ENCODE measurements at places on chromosomes 2 and 18.

DNA sequence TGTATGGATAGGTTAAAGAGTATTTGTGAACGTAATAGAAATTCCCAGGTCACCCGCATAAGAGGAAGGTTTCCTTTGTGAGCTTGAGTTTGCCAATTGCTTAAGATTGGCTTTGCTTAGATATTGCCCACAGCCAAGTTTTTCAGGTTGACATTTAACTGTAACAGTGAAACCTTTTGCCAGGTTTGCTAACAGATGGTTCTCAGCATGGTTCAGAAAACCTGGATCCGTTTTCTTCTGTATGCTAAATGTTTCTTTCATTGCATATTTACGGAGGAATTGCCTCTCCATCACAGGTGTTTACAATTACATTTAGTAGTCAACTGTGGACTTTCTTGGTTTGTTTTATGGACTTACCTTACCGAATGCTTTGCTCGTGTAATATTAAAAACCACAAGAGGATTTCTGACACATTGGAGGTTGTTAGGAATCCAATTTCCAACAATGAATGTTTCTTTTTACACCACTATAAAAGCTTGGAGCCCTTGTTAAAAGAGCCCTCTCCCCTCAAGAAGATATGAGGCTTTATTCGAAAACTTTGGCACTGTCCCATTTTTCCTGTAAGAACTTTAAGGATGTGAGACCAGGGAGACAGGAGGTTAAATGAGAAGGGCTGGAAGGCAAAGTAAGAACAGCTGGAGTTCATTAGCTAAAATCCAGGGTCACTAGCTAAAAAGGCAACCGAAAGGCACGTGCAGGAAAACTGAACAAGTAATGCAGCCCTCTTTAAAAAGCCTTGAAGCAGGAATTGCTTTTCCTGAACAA is 7.8 kb downstream of the CDK15 start:
- no peak for DNase-seq

GRCh38 chr18:37734406-37734805 is 168.8 kb upstream of the CELF4 start:
- DNase-seq, result no peak

- peak; percentile 11 for DNase-seq
Observed at GRCh38 chr2:203534621-203535077, 452 bp downstream of the RAPH1 start.

DNA sequence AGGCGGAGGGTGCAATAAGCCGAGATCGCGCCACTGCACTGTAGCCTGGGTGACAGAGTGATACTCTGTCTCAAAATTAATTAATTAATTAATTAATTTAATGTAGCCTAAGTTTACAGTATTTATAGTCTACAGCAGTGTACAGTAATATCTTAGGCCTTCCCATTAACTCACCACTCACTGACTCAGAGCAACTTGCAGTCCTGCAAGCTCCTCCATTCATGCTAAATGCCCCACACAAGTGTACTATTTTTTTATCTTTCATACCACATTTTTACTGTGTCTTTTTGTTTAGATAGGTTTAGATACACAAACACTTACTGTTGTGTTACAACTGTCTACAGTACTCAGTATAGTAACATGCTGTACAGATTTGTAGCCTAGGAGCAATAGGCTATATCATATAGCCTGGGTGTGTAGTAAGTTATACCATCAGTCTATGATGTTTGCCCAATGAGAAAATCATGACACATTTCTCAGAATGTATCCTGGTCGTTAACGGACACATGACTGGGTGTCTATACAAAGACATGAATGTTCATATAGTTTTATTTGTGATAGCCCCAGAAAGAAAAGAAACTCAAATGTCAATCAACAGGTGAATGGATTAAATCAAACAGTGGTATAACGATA is 15.8 kb upstream of the RNU2-63P start:
- no peak for DNase-seq

GRCh38 chr2:69103419-69103818 is 90.4 kb downstream of the ANTXR1 start:
- DNase-seq, result no peak

- DNase-seq, result no peak
Observed at GRCh38 chr2:119522671-119523070, 1.6 kb downstream of the SCTR start.

DNA sequence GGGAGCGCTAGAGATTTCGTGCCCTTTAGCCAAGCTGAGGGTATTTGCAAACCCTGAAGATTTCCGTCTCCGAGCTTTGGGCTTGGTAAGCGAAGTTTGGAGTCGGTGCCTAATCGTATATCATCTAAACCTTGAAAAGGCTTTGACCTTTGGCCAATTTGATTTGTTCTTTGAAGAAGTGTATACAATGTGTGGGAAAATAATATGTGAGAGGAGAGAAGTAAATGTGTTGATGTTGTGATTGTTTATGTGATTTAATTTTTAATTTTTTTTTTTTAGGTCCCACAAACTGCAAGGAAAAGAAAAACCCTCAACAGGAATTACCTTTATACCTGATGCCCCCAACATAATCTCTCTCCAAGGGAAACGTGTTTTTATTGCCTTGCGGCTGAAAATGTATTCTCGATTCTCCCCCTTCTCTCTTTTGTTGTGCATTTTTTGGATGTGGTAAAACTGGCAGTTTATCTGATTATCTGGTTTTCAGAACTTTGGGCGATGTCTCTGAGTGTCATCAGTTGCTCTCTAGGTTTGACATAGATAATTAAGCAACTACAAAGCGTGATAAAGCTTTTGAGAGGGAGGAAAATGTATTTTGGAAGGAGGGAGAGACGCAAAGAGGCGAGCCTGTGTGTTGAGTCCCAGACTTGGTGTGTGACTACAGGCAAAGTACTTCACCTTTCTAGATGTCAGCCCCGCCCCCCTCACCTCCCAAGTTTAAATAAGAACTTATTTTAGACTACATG is 912 bp upstream of the FBXO11 start:
- DNase-seq, result peak; percentile 80

- DNase-seq, result no peak
Observed at GRCh38 chr2:170034596-170034995, 143.4 kb upstream of the MYO3B start.

DNA sequence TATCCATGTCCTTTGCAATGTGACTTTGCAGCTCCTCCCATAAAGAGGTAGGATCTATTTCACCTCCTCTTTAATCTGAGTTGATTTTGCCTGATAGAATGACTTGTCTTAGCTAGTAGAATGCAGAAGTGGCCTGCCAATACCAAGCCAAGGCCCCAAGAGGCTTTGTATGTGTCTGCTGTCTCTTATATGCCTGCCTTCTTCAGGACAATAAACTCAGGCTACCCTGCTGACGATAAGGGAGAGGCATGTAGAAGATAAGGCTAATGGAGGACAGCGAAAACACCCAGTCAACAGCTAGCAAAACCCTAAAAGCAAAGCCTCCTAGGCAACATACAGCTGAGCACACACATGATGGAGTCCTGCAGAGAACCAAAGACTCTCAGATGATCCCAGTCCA is 1.8 kb upstream of the ZC3H8 start:
- DNase-seq, result no peak

- no peak for DNase-seq
Observed at GRCh38 chr2:222649801-222650200, 6.1 kb downstream of the FARSB start.

DNA sequence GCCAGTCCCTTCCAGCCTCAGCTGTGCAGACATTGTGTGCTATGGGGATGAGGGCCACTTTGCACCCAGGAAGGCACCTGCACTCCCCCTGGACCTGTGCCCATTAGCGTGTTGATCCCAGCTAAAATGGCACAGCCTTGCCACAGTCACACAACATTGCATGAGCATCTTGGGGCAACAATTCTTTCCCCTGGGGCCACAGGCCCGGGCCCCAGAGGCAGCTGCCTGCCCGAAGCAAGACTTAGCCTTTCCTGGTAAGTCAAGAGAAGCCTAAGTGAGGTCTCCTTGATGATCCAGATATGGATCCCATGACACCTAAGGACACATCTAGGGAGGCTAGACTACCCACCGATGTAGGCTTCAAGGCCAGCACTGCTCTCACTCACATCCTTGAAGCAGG is 202.1 kb downstream of the BCL11A start:
- DNase-seq, result no peak

DNA sequence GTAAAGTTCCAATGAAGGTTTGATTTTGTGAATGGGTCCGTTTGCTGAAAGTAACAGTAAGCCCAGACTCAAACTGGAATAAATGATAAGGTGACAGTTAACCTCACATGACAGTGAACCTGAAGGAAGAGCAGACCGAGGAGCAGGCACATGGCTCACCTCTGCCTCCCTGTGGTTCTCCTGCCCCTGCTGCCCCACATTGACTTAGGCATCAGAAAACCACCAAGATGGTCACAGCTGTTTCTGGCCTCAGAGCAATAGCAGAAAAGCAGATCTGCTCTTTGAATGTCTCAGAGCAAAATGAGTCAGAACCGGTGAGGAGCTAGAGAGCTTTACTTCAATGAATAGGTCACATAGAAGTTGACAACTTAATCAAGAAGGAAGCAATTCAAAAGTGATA is 487.6 kb downstream of the METTL4 start:
- no peak for DNase-seq

- no peak for DNase-seq
Observed at GRCh38 chr2:222622910-222623309, 33.0 kb downstream of the FARSB start.

DNA sequence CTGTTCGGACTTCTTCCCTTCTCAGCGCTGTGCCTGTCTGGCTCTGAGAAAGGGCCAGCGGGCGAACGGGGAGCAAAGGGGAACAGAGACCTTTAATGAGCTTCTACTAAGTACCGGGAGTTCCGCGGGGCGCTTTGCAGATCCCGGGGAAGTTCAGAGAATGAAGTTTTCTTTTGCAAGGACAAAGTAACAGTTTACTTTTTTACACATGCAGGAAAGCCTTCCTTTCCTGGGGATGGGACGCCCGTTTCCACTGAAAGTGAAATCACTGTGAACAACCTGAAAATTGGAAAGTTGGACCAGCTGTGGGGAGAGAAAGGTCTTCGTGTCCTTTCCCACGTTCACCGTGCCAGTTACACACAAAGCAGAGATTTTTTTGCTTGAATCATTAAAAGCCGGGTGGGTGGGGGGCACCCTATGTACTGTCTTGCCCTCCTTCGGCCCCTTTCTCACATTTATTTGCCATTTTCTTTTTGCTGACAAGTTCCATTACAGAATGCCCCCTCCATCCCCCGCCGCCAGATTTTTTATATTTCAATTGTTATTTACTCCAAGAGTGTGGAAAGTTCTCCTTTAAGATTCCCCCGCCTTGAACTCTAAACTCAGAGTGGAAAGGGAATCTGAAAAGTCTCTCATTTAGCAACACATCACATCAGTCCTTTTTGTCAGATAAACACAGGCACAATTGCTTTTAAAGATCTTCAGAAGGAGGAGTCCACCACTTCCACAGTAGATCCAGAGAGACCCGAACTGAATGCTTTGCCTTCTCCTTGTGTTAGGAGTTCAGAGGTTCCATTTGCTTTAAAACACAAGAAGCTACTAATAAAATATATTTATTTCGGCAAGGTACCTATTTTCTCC is 1.1 kb upstream of the FN1 start:
- no peak for DNase-seq

DNA sequence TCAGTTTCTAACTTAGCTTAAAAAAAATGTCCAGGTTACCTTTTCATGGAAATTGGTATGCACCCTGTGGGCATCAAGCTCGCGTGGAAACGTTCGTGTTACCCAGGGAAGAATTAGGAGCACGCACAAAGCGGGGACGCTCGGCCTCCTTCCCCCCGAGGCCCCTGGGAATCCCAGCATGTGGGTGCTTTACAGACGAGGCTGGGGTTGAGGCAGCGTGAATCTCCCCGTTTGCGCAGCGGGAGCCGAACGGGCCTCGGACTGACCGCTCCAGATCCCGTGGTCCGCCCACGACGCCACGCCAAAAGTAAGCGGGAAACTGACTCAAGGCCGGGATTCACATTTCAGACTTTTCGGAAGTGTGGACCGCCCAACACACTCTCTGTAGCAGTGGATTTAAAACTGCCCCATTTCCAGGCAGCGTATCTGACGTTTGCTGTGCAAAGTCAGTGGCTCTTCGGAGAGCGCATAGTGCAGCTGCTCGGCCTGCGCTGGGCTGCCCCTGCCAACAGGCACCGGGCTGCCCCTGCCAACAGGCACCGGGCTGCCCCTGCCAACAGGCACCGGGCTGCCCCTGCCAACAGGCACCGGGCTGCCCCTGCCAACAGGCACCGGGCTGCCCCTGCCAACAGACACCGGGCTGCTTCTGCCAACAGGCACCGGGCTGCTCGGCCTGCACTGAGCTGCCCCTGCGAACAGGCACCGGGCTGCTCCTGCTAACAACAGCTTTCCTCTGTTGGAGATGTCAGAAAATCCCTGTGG is 49.7 kb downstream of the SH3YL1 start:
- DNase-seq, result no peak

GRCh38 chr2:163731735-163732134 is 4.1 kb downstream of the FIGN start:
- DNase-seq, result no peak

DNA sequence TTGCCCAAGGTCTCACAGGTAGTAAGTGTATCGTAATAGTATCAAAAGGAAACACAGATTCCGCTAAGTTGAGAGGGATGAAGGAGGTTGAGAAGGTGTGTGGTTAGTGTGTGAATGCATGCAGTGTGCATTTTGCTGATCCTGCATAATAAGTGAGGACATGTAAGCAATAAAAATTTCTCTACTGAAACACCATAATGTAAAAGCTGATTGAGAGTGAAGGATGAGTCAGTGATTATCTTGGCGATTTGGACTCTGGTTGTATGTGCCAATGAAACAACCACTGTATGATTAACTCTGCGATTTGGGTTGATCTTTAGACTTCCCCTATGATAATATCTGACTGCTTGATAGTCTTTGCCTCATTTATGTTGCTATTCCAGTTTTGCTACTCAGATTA is 16.7 kb upstream of the ADGRF3 start:
- no peak for DNase-seq

- DNase-seq, result no peak
Observed at GRCh38 chr18:39318462-39318861, 1752.9 kb upstream of the CELF4 start.

GRCh38 chr2:234863043-234863934 is 88.5 kb upstream of the SH3BP4 start:
- DNase-seq, result no peak

DNA sequence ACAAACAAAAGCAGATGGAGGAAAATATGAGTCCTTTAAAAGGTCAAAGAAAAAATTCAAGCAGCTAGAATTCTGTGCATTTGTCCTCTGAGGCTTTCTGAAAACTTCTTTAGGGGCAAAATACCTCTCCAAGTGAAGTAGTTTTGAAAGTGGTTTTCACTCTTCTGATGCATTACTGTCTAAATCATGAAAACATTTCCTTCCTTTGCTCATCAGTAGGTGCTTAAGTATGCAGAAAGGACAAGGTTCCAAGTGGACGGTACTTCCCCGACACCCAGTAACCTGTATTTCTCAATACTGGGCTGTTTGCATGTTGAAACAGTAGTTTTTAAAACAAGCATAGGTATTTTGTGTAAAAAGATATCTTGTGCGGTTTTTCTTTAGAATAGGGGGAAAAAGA is 189.1 kb upstream of the ERBB4 start:
- DNase-seq, result no peak

Measured in NCI-H1930 (cell line).